Thyroid gland (tissue), 4 donors: ENCODE measurements at places on chromosomes 2 and 18. TPM values are rescaled to one million over a fixed set of nuclear protein-coding genes. Genes with fewer than 3 reads are reported as not detected.
A peak's percentile ranks its signal among the peaks of the same experiment; 100 is the strongest.

DNA sequence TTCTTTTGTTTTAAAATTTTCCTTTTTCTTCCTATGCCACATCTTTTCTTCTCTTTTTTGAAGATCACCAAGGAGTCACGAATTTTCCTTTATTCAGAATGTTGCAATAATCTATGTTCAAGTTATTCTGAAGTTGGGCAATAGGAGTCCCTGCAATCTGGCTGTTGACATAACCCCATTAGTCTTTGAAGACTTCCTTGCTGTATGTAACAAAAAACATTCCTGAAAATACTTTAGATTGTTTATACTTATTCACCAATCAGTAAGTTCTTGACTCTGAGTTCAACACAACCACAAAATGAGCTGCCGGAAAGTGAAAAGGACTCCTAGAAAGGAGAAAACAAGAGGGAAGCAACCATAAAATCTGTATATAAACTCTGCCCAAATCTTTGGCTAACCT lies 62.8 kb downstream of the TMEM237 start:
- H3K4me3 ChIP-seq = no peak overlapping the region
- no peaks in the 10 kb centered on the region for H3K4me1 ChIP-seq
- no peaks in the 10 kb centered on the region for H3K27me3 ChIP-seq
- H3K27ac ChIP-seq = no peak overlapping the region

MAP2 gene
- total RNA-seq = 73.8 TPM

GRCh38 chr2:150166313-150167051 lies 321.0 kb downstream of the RND3 start:
- H3K27ac ChIP-seq = no peak overlapping the region
- no peak for DNase-seq
- H3K36me3 ChIP-seq = no peaks in the 10 kb centered on the region
- peaks cover 3% of the 10 kb centered on the region for H3K4me1 ChIP-seq
- no peaks in the 10 kb centered on the region for H3K27me3 ChIP-seq
- no peak overlapping the region for H3K4me3 ChIP-seq

GRCh38 chr2:199704358-199705238 lies 146.4 kb downstream of the FTCDNL1 start:
- H3K27me3 ChIP-seq = no peaks in the 10 kb centered on the region
- peak; percentile 26 for DNase-seq
- no peaks in the 10 kb centered on the region for H3K36me3 ChIP-seq
- no peak overlapping the region for H3K27ac ChIP-seq

TUBA4B gene
- total RNA-seq = not detected

DNA sequence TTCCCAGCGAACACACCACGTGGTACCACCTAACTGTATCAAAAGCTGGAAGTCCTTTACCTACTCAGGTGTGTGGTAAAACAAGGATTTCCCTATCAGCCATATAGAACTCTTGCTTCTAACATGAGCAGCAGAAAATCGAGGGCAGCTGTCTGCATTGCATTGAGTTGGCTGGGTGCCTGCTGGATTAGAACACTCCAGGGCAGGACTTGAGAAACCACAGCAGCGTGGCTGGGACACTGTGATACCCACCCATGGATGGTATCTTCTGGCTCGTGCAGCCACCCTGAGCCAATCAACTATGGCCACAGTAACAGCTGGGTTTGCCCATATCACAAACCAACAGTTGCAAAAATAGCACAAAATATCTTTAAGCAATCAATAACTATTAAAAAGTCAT lies 188.3 kb downstream of the FBXO15 start:
- H3K27ac ChIP-seq = no peak overlapping the region
- H3K4me1 ChIP-seq = no peaks in the 10 kb centered on the region
- no peak for DNase-seq
- H3K27me3 ChIP-seq = no peaks in the 10 kb centered on the region
- H3K4me3 ChIP-seq = no peak overlapping the region

GRCh38 chr18:52861558-52861957 lies 521.6 kb downstream of the DCC start:
- no peak for DNase-seq
- no peaks in the 10 kb centered on the region for H3K36me3 ChIP-seq
- H3K4me1 ChIP-seq = no peaks in the 10 kb centered on the region
- no peak overlapping the region for H3K4me3 ChIP-seq

GRCh38 chr18:48580782-48581181 lies 42.0 kb downstream of the CTIF start:
- DNase-seq = no peak
- H3K27ac ChIP-seq = no peak overlapping the region
- no peaks in the 10 kb centered on the region for H3K27me3 ChIP-seq
- no peaks in the 10 kb centered on the region for H3K36me3 ChIP-seq
- H3K4me3 ChIP-seq = no peak overlapping the region

MLPH gene
- total RNA-seq = 53.0 TPM

- no peaks in the 10 kb centered on the region for H3K4me1 ChIP-seq
- no peak overlapping the region for H3K4me3 ChIP-seq
- peaks cover 14% of the 10 kb centered on the region for H3K36me3 ChIP-seq
- no peak for DNase-seq
Measured at GRCh38 chr2:96715658-96716057, 24.2 kb downstream of the LMAN2L start.

DNA sequence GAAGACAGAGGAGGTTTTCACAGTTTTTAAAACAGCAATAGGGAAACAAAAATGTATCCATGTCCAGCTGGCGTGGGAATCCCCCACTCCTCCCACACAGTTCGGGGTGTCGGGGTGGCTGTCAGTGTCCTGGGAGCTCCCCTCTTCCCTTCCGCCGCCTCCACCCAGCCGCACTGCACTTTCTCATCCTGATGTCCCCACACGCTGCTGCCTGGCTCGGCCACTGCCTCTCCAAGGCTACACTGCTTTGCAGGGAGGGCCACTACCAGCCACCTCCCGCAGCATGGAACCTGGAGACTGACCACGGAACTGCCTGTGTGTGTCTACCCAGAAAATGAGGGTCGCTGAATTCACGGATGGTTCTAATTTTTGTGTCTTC lies 138.7 kb upstream of the CTDP1 start:
- H3K4me3 ChIP-seq = no peak overlapping the region
- no peaks in the 10 kb centered on the region for H3K4me1 ChIP-seq
- H3K27ac ChIP-seq = no peak overlapping the region

DNA sequence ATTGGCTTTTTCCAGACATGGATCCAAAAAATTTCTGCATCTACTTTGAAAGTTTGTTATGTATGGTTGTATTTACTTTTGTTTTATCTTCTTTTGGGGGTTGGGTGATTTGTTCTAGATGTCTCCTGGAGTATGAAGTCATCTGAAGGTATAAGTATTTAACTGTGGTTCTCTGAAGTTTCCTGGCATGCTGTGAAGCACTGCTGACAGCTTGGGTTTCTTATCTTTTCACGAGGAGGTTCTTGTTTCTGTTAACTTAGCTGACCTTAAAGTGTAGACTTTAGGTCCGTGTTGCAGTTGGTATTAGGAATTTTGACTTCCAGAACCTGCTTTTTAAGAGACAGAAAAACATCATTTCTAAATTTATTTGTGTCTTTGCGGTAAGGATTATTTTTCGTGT lies 15.9 kb downstream of the GLS start:
- H3K4me1 ChIP-seq = peaks cover 18% of the 10 kb centered on the region
- no peak overlapping the region for H3K27ac ChIP-seq
- H3K27me3 ChIP-seq = no peaks in the 10 kb centered on the region
- H3K4me3 ChIP-seq = no peak overlapping the region
- no peak for DNase-seq

GRCh38 chr18:2515171-2515787 lies 56.0 kb downstream of the METTL4 start:
- no peaks in the 10 kb centered on the region for H3K36me3 ChIP-seq
- peaks cover 3% of the 10 kb centered on the region for H3K4me1 ChIP-seq
- no peak overlapping the region for H3K4me3 ChIP-seq
- no peaks in the 10 kb centered on the region for H3K27me3 ChIP-seq

DNA sequence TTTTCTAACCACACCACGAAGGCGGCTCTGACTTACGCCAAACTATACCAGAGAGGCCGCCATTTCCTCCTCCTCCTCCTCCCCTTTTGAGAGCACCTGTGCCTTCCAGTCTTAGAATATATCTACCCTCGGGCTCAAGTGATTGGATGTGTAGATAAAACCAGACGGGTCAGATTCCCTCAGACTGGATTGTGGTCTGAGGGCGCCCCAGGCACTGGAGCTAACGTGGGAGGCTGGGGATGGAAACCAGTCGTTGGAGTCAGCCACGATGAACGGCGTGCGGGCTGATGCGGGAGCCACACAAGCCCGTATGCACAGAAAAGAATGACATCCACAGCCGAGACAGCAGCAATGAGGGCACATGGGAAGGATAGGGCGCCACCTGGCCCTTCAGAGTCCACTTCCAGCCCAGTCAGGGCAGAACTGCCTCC lies 12.3 kb upstream of the ODC1 start:
- H3K4me3 ChIP-seq = no peak overlapping the region
- H3K36me3 ChIP-seq = no peaks in the 10 kb centered on the region
- peaks cover 5% of the 10 kb centered on the region for H3K4me1 ChIP-seq
- no peaks in the 10 kb centered on the region for H3K27me3 ChIP-seq

FBXO15 gene
- total RNA-seq = 0.73 TPM

DNA sequence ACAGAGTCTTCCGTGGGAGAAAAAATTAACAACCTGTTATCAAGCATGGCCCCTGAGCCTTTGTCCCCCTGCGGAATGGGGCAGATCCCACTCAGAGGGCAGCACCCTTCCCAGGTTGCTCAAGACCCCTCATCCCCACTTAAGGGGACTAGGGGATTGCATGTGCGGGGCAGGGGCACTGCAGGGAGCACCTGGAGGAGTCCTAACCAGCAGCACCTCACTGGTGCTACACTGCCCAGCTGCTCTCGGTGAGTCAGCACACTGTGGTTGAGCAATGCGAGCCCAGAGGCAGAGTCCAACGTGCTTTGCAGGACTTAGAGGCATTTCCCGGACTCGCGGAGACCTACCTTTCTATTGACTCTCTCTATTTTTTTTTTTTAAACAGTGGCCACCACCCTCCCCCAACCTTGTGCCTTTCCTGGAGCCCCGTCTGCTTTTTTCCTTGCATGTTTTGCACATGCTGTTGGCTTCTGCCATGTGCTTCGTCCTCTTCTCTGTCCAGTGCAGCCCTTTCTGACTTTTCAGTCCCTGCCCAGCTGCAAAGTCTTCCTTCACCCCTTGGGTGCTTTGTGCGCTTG lies 74.0 kb downstream of the IL1R2 start:
- no peak overlapping the region for H3K27ac ChIP-seq
- H3K27me3 ChIP-seq = no peaks in the 10 kb centered on the region
- no peak for DNase-seq
- no peak overlapping the region for H3K4me3 ChIP-seq

DNA sequence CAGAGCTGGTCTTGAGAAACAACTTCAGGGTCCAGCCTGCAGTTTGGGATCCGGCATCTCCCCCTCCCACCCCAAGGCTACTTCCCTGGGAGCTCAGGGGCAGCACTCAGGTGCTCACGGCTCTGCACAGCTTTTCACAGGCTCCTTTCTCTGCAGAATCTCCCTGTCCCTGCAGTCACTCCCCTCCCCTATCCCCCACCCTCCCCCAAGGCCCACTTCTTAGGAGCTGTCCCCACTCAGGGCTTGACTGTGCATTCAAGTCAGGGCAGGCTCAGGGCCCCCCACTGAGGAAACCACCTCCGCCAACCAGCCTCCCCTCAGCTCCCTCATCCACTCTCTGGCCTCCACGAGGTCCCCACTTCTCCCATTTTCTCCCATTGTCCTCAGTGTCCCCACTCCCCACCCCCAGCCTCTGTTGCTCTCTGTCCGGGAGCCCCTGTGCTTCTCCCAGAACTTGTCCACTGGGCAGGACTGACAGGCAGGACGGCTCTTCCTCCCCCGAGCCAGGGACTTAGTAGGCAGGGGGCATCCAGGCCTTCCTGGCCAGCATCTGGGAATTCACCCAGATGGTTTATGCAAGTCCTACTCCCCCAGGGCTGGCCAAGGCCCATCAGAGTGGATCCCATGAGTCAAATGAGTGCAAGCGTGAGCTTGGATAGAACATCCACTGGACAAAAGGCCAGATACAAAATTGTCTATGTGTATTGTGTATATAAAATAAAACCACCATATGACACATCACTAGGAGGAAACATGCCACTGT lies 7.6 kb downstream of the NMUR1 start:
- H3K4me3 ChIP-seq = no peak overlapping the region
- no peaks in the 10 kb centered on the region for H3K27me3 ChIP-seq

- H3K27ac ChIP-seq = no peak overlapping the region
- no peaks in the 10 kb centered on the region for H3K27me3 ChIP-seq
- no peaks in the 10 kb centered on the region for H3K36me3 ChIP-seq
- no peak overlapping the region for H3K4me3 ChIP-seq
- no peak for DNase-seq
Measured at GRCh38 chr2:65687614-65688013, 255.2 kb upstream of the SPRED2 start.

- DNase-seq = no peak
- no peak overlapping the region for H3K27ac ChIP-seq
- H3K27me3 ChIP-seq = no peaks in the 10 kb centered on the region
- H3K4me1 ChIP-seq = no peaks in the 10 kb centered on the region
- H3K36me3 ChIP-seq = peaks cover 24% of the 10 kb centered on the region
Measured at GRCh38 chr2:43941966-43942365, 53.8 kb downstream of the LRPPRC start.

DNA sequence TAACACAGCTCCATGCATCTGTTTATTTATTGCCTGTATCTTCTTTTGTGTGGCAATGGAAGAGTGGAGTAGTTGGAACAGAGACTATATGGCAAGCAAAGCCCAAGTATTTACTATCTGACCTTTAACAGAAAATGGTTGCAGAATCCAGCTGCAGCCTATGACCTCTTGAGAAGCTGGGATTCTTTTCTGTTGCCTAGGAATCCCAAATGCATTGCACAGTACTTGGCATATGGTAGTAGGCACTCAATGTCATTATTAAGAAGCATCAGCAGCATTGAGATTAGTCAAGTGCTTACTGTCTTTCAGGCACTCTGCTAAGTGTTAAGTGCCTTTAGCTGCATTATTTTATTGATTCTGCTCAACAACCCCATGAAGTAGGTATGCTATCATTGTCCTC lies 331.6 kb downstream of the CCDC85A start:
- H3K27ac ChIP-seq = no peak overlapping the region
- no peaks in the 10 kb centered on the region for H3K4me1 ChIP-seq
- no peaks in the 10 kb centered on the region for H3K36me3 ChIP-seq
- DNase-seq = no peak

DNA sequence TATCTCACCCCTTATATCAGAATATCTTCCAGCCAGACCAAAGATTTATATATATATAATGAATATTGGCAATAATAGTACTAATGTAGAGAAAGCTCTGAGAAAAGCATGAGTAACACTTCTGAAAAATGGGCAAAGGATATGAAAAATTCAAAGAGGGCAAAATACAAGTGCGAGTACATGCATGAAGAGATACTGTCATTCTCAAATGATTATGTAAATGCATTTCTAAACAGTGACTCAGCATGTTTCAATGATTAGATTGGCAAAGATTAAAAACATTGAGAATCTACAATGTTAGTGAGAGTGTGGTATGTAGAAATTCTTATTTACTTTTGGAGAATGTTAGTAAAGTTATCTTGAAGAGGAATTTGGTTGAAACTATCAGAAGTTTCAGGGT lies 118.3 kb upstream of the NEDD4L start:
- no peak for DNase-seq
- no peak overlapping the region for H3K27ac ChIP-seq
- H3K27me3 ChIP-seq = no peaks in the 10 kb centered on the region
- no peak overlapping the region for H3K4me3 ChIP-seq
- H3K36me3 ChIP-seq = no peaks in the 10 kb centered on the region
